ENCODE measurements at places on chromosomes 13 and 19.

- no peak for DNase-seq
These were observed 103.1 kb downstream of the RAP2A start for GRCh38 chr13:97537110-97537509.

DNA sequence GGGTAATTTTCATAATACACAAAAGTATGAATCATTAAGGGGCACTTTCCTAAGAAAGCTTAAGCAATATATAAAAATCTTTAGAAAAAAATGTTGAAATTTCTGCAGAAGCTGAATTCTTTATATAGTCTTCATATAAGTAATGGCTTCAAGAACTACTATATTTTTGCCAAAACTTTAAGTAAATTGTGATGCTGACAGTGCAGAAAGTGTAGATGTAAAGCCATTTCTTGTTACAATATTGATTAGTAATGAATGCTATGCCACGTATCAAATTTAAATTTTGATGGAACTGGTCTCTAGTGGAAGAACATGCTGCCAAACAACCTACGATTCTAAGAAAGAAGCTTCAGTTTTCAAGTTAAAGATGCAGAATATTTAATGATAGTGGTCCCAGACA, 1210.0 kb downstream of the SLITRK1 start:
- DNase-seq: no peak

- DNase-seq: no peak
These were observed 12.0 kb upstream of the MATK start for GRCh38 chr19:3798137-3798536.

- no peak for DNase-seq
These were observed 11.3 kb downstream of the PRKCSH start for GRCh38 chr19:11446652-11447301.

- DNase-seq: no peak
These were observed 23.3 kb downstream of the SIGLECL1 start for GRCh38 chr19:51274049-51274770.

GRCh38 chr13:39684531-39685137, 29.2 kb downstream of the COG6 start:
- no peak for DNase-seq

DNA sequence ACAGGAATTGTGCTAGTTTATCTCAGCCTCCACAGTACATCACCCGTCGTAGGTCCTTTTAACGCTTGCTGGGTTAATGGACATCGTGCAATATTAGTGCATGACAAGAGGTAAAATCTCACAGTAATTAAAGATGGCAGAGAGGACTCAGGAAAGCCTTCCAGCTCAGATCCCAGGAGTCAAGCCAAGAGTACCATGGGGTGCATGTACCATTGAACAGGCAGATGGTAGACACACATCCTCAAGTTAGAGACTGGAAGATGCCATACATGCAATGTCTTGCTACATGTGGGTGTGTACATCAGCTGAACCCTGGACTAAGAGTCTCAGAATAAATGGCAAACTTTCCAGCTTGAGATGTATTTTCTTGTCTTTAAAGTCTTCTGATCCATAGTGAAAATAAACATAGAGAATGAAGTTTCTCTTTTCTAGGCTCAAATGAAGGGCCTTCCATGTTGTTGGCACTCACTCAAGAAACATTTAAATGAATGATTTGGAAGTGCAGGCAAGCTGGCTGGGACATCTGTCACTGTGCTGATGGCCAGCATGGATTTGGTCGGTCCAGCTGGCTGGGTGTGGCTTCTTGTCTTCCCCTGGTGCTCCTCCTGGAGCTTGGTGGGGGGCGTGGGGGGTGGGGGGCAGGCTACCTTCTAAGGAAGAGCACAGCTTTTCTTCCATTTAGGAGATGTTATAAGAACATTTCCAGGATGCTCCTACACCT, 290.9 kb upstream of the MAB21L1 start:
- DNase-seq: no peak

DNA sequence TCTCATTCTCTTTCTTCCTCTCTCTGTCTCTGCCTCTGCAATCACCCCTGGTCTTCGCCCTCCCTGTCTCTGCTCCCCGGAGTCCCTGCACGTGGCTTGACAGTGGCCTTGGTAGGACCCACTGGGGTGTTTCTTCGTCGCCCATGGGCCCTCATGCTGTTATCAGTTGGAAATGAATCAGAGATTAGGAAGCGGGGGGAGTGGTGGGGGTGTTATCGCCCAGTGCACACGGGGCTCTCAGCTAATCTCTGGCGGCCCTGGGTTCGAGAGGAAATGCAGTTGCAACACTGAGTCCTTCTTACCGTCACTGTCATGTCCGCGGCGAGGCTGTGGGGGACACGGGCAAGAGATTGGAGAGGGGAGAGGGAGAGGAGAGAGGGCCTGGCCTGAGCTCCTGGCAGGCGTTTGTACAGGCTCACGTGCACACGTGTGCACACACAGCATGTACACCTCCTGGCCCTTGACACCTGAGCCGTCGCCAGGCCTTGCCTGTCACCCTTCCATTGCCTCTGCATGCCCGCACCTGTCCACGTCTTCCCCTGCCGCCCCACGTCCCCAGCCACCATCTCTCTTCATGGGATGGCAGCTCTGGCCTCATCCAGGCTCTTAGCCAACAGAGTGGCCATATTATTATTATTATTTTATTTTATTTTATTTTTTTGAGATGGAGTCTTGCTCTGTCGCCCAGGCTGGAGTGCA, 37.8 kb upstream of the SLC7A10 start:
- no peak for DNase-seq

DNA sequence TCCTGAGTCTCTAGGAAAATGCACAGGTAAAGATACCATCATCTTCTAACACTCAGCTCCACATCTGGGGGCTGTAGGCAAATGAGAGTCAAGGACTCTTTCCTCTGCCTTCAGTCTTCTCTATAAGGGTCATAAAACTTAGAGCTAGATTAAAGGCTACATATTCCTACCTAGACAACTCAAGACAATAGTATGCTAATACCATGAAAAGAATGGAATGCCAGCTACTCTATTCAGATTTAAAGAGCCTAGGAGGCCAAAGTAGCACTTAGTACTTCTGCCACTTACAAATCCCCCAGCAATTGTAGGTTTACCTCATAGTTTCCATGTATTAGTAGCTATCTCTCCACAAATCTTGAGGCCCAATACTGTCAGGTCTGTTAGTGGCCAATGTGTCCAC, 453.0 kb downstream of the SLITRK5 start:
- DNase-seq: no peak

- DNase-seq: no peak
These were observed 326.0 kb downstream of the NALCN start for GRCh38 chr13:101090287-101090686.

DNA sequence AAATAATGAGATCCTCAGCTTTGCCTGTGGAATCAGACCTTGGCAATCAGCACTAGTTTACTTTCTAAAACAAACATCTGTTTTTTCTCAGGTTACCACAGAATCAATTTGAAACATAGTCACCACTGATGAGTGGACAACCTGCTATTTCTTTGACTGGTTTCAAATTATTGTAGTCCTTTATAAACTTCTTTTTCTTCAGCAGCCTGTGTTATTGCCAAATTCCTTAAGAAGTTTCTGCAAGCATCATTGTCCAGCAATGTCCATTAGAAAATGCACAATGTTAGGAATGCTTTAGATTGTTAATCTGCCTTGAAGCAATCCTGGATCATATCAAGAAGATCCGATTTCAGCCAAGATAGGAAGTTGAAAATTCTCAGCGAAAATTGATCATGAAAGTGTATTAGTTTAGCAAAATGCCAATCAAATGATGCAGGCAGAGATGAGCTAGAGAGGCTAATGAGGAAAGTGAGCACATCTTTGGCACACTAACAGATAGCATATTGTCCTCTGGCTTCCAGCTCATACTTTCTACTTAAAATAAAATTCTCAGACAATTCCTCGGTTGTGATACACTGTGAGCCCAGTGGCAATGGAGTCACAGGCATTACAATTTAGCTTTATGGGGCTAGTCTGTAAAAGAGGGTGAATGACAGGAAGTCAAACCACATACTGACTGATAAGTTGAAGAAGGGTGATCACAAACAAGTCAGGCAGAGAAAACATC, 270.6 kb downstream of the SLITRK6 start:
- DNase-seq: no peak

DNA sequence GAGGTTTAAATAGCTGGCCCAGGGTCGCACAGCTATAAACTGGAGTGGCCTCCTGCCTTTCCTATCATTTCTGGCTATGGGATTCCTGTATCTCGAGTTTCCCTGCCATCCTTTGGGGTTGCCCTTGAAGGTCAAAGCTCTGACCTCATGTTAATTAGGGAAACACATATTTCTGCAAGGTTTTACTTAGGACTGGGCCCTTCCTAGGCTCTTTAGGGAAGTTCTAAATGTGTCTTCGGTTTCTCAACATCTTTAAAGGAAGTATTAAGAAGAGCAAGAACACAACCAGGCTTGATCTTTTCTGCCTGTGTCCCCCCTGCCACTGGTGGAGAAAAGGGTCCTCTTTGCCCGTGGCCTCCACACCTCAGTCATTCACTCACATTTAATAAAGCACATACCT, 10.8 kb downstream of the LCP1 start:
- no peak for DNase-seq

GRCh38 chr13:54449922-54450321, 1421.3 kb downstream of the OLFM4 start:
- no peak for DNase-seq

DNA sequence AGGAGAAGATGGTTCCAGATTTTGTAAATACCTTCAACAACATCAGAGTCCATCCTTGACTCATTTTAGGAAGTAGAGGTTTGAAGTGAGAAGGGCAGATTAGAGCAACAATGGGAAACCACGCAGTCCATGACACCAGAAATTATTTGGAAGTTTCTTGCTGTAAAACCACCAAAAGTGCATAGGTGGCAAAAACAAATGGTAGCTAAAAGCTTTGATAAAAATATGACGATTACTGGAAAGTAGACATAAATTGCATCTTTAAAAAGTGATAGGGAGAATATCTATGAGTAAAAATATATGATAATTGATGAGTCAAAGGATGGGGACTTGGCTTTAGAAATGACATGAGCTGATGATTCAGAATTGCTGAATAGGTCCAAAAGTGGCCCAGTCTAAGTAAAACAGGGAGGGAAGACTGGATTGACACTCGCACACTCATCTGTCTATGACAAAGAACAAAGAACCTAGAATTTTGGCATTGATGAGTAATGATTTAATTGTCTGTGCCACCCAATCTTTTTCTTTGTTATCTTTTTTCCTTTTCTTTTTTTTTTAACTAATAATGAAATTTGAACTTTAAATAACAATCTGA, 472.2 kb downstream of the MYO16 start:
- no peak for DNase-seq

DNA sequence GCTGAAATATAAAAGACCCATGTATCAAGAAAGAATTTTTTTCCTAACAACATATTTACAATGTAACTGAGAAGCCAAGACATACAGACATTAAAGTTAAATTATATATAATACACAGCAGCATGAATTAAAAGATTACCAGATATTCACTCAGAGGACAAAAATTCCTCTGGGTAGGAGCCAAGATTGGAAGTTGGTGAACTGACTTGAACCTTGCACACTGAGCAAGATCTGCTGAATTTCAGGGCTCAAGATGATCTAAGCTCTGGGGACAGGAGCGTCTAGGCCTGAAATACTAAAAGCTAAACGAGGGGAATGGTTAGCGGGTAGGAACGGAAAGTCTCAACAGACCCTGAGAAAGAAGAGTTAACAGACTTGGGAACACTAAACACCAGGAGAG, 8.5 kb downstream of the FOXO1 start:
- DNase-seq: no peak

DNA sequence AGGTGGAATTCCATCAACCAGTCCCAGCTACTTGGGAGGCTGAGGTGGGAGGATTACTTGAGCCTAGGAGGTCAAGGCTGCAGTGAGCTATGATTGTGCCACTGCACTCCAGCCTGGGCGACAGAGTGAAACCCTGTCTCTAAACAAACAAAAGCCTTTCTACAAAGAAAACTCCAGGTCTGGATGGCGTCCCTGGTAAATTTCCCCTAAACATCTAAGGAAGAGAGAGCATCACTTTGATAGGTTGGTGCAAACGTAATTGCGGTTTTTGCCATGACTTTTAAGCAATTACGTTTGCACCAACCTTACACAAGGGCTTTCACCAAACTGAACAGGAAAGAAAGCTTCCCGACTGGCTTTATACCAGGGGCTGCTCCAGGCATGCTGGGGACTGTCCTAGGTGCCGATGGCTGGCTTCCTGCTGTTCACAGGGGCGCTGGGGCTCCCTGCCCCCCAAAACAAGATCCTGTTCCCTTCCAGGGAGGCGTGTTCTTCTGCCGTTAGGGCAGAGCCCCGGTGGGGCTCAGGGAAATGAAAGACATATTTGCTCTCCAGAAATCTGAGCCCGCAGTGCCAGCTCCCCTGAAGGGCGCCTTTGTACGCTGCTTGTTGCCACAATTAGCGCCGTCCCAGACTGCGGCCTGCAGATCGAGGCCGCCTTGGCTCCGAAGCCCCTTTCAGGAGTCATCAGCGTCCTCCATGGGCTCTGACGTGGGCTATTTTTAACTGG, 38.7 kb upstream of the KLF2 start:
- DNase-seq: peak; percentile 53

DNA sequence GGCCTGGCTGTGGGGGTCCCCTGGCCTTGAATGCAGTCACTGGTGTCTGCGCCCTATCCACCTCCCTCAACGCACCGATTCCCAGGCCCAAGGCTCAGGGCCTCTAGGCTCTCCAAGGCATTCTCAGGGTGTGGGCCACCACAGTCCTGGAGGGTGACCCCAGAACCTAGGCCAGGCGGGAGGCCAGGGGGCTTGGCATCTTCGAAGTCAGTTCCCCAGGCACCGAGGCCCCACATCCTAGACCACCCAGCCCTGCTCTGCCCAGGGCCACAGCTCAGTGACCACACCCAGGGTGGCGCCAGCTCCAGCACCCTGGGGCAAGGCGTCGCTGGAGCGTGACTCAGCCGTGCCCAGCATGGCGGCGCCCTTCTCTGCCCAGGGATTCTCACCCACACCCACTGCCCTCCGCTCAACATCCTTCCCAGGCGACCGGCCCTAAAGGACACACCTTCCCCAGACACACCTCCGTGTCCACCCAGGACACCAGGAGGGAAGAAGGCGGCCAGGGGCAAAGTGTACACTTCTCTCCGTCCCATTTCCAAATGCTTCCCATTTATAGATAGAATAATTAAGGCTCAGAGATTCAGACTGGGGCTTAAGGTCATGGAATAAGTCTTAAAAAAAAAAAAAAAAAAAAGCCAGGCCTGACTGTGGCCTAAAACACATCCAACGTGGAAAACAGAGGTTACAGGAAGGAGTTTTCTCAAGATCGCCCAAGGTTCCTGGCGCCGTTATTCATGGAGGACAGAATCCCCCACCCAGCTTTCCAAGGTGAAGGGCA, 36.4 kb upstream of the NANOS3 start:
- no peak for DNase-seq

DNA sequence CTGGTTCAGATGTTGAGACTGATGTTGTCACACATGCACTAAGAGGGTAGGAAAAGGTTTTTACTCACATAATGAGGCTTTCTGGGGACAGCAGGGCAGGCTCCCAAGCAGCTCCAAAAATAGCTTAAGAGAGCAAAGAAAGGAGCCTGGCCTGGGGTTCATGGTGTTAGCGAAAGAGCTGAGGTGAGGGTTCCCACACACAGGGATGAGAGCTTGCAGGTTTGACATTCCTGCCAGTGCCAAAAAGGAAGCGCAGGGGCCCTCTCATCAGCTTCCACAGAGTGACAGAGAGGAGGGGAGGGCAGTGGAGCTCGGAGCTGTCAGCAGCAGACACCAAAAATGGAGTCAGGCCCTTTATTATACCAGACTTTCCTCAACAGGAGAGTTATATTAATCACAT, 65.5 kb upstream of the FAM216B start:
- DNase-seq: no peak

Data from NCI-H2081 treated with DMSO at 0.1 percent for 48 hours (cell line).